ENCODE measurements at places on chromosomes 1 and 21. TPM values are rescaled to one million over a fixed set of nuclear protein-coding genes. Genes with fewer than 3 reads are reported as not detected.
A peak's percentile ranks its signal among the peaks of the same experiment; 100 is the strongest.

DNA sequence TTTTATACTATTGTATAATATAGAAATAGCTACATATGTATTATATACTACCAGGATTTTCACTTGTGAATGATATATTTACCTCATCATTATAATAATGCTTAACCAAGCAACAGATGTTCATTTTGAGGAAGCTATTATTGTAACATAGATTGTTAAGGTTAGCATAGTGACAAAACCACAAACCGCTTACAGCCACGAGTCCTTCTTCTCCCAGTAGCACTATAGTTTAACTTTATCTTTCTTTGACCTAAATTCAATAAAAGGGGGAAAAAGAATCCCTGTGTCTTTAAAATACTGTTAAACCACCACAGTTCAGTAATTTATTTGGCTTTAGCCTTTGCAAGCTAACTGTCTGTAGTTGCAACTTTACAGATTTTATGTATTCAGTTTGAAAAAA is 1039.4 kb upstream of the B3GALT2 start:
- no peak overlapping the region for H3K27ac ChIP-seq
- no peaks in the 10 kb centered on the region for H3K27me3 ChIP-seq
- H3K4me1 ChIP-seq: peaks cover 14% of the 10 kb centered on the region
- no peaks in the 10 kb centered on the region for H3K36me3 ChIP-seq

GRCh38 chr1:9349331-9349851 is 56.7 kb downstream of the SPSB1 start:
- peaks cover 6% of the 10 kb centered on the region for H3K4me1 ChIP-seq
- H3K4me3 ChIP-seq: no peak overlapping the region
- DNase-seq: no peak
- no peak overlapping the region for H3K27ac ChIP-seq
- H3K27me3 ChIP-seq: no peaks in the 10 kb centered on the region

GRCh38 chr1:231058416-231059109 is 18.5 kb upstream of the FAM89A start:
- H3K4me3 ChIP-seq: no peak overlapping the region
- peak; percentile 59 for DNase-seq

GRCh38 chr1:202631076-202631923 is 79.0 kb downstream of the SYT2 start:
- no peak overlapping the region for H3K27ac ChIP-seq
- H3K27me3 ChIP-seq: no peaks in the 10 kb centered on the region
- no peaks in the 10 kb centered on the region for H3K4me1 ChIP-seq
- DNase-seq: peak; percentile 27
- H3K4me3 ChIP-seq: no peak overlapping the region
- no peaks in the 10 kb centered on the region for H3K36me3 ChIP-seq

DNA sequence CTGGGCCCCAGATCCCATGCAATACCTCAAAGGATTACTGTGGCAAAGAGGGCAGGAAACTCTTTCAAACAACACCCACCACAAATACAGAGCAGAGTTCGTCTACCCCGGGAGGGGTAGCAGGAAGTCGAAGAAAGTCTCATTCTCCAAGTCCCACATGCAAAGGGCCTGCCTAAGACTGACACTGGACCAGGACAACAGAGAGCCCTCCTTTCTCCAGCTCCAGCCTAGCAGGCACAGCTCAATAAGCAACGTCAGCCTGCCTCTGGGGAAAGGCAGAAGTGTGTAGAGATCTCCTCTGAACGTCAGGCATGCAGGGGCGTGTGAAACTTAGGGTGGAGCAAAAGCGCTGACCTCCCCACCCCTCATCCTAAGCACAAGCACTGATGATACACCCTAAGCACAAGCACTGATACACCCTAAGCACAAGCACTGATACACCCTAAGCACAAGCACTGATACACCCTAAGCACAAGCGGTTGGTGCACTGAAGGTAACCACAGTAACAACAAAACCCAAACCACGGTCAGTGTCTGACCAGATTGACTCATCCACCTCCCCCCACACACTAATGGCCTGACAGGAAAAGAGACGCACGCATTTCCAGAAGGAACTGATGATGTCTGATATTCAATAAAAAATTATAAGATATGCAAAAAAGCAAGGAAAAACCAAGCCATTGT is 1.3 kb downstream of the KRTAP12-3 start:
- H3K27me3 ChIP-seq: no peaks in the 10 kb centered on the region
- H3K36me3 ChIP-seq: no peaks in the 10 kb centered on the region
- no peak overlapping the region for H3K4me3 ChIP-seq
- no peak overlapping the region for H3K27ac ChIP-seq
- DNase-seq: no peak

DNA sequence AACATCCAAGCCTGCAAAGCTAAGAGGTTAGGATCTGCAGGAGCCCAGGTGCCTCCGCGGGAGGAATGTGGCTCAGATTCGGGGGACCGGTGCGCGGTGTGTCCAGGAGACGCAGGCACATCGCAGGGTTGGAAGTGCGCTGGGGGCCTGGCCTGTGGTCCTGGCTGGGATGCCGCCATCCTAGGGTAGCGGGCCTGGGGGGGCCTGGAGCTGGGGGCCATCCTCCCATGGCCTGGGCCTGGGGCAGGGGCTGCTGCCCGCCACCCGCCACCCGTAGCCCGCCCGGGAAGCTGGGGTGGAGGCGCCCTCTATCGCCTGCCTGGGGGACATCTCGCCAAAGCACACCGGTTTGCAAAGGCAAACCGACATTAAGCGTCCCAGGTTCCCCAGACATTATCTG is 170.6 kb upstream of the ARHGEF16 start:
- H3K4me3 ChIP-seq: no peak overlapping the region
- no peak overlapping the region for H3K27ac ChIP-seq
- DNase-seq: peak; percentile 20

DNA sequence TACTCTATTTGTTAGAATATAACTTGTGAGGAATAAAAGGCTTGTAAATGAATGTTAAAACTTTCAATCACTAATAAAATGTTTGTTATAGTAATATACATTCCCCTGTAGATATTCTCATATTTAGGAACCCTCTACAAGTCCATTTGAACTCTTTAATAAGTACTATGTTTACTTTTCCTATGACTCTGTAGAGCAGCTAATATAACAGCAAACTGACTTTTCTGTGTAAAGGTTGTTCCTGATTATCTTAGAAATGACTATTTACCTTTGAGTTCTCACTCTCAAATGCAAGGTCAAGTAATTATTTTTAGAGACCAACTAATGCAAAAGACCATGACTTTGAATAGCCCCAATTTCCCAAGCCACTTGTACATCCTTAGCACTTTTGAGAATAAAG is 130.3 kb downstream of the C1orf21 start:
- DNase-seq: no peak
- H3K4me1 ChIP-seq: no peaks in the 10 kb centered on the region
- H3K4me3 ChIP-seq: no peak overlapping the region
- no peak overlapping the region for H3K27ac ChIP-seq

- H3K4me1 ChIP-seq: no peaks in the 10 kb centered on the region
- DNase-seq: no peak
- no peaks in the 10 kb centered on the region for H3K27me3 ChIP-seq
- H3K4me3 ChIP-seq: no peak overlapping the region
- no peaks in the 10 kb centered on the region for H3K36me3 ChIP-seq
- no peak overlapping the region for H3K27ac ChIP-seq
Measured at GRCh38 chr1:242690849-242691609, 166.5 kb upstream of the PLD5 start.

- H3K4me1 ChIP-seq: peaks cover 11% of the 10 kb centered on the region
- H3K27ac ChIP-seq: no peak overlapping the region
- H3K36me3 ChIP-seq: no peaks in the 10 kb centered on the region
- DNase-seq: peak; percentile 91
Measured at GRCh38 chr1:204130981-204131892, 20.6 kb downstream of the ETNK2 start.

GRCh38 chr1:229949500-229949899 is 117.5 kb upstream of the GALNT2 start:
- no peak overlapping the region for H3K4me3 ChIP-seq
- H3K36me3 ChIP-seq: no peaks in the 10 kb centered on the region
- no peaks in the 10 kb centered on the region for H3K4me1 ChIP-seq
- H3K27me3 ChIP-seq: peaks cover 6% of the 10 kb centered on the region
- H3K27ac ChIP-seq: no peak overlapping the region

GRCh38 chr1:9161963-9162362 is 33.1 kb upstream of the GPR157 start:
- H3K27me3 ChIP-seq: no peaks in the 10 kb centered on the region
- H3K4me1 ChIP-seq: peaks cover 30% of the 10 kb centered on the region
- H3K27ac ChIP-seq: peak overlapping the region; percentile 90
- H3K36me3 ChIP-seq: no peaks in the 10 kb centered on the region
- no peak for DNase-seq

GRCh38 chr1:165395478-165395877 is 39.0 kb upstream of the LMX1A start:
- DNase-seq: no peak
- H3K4me3 ChIP-seq: no peak overlapping the region
- H3K27me3 ChIP-seq: peaks cover 20% of the 10 kb centered on the region
- H3K4me1 ChIP-seq: peaks cover 7% of the 10 kb centered on the region
- no peak overlapping the region for H3K27ac ChIP-seq
- H3K36me3 ChIP-seq: no peaks in the 10 kb centered on the region

GRCh38 chr1:54408147-54409066 is 2.2 kb upstream of the SSBP3 start:
- DNase-seq: no peak
- H3K36me3 ChIP-seq: no peaks in the 10 kb centered on the region
- H3K27me3 ChIP-seq: no peaks in the 10 kb centered on the region
- H3K4me3 ChIP-seq: no peak overlapping the region

GRCh38 chr1:245717611-245718010 is 562.8 kb downstream of the KIF26B start:
- no peak overlapping the region for H3K4me3 ChIP-seq
- no peaks in the 10 kb centered on the region for H3K4me1 ChIP-seq
- DNase-seq: no peak
- no peaks in the 10 kb centered on the region for H3K27me3 ChIP-seq
- no peak overlapping the region for H3K27ac ChIP-seq

- H3K27me3 ChIP-seq: no peaks in the 10 kb centered on the region
- H3K36me3 ChIP-seq: no peaks in the 10 kb centered on the region
- H3K4me3 ChIP-seq: no peak overlapping the region
- DNase-seq: no peak
Measured at GRCh38 chr1:193606035-193606434, 419.6 kb upstream of the B3GALT2 start.

GRCh38 chr1:193183019-193183627 is 3.3 kb downstream of the B3GALT2 start:
- peaks cover 37% of the 10 kb centered on the region for H3K4me1 ChIP-seq
- H3K4me3 ChIP-seq: peak overlapping the region; percentile 12
- peak overlapping the region; percentile 2 for H3K27ac ChIP-seq
- peak; percentile 69 for DNase-seq
- no peaks in the 10 kb centered on the region for H3K27me3 ChIP-seq
- H3K36me3 ChIP-seq: no peaks in the 10 kb centered on the region

DNA sequence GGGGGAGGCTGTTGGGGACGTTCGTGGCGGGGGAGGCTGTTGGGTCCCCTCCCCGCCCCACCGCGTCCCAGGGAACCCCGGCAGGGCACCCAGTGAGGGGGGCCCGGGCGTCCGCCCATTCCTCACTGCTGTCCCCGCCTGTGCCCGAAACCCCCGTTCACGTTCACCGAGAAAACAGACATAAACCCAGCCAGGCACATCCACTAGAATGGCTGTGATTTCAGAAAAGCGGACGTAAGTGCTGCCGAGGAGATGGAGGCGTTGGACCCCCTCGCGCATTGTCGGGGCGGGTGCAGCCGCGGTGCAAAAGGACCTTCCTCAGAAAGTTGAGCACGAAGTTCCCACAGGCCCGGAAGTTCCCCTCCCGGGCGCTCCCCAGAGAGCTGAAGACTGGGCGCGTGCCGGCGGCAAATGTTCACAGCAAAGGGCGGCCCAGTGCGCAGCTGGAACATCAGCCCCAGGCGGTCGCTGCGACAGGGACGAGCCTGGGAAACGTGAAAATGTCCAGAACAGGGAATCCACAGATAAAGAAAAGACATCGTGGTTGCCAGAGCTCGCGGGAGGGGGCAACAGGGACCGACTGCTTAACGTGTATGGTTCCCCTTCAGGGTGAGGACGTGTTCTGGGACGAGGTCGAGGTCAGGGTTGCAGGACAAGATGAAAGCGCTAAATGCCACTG is 18.5 kb upstream of the SAMD11 start:
- H3K36me3 ChIP-seq: no peaks in the 10 kb centered on the region
- peaks cover 8% of the 10 kb centered on the region for H3K27me3 ChIP-seq

GRCh38 chr1:39177706-39178105 is 26.8 kb upstream of the MACF1 start:
- peak overlapping the region; percentile 93 for H3K27ac ChIP-seq
- DNase-seq: no peak
- H3K27me3 ChIP-seq: no peaks in the 10 kb centered on the region

DNA sequence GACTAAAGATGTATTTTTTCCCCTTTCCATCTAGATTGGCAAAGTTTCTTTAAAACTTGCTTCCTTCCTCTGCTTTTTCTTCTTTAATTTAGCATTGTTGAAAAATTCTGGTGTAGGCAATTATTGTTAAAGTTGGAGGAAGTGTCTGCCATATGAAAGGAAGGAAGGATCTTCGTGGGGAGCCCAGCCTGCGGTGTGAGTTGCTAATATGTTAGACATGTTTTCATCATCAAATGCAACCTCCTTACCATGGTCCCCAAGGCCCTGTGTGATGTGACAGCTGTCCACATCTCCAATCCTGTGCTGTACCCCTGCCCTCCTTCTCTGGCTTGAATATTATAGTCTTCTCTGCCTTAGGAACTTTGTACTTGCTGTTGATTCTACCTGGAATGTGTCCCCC is 81.0 kb upstream of the ZBTB18 start:
- H3K36me3 ChIP-seq: no peaks in the 10 kb centered on the region
- DNase-seq: no peak
- H3K4me3 ChIP-seq: no peak overlapping the region
- no peaks in the 10 kb centered on the region for H3K27me3 ChIP-seq
- H3K27ac ChIP-seq: no peak overlapping the region
- H3K4me1 ChIP-seq: peaks cover 10% of the 10 kb centered on the region

Gene PLD5
- total RNA-seq: 0.03 TPM

Gene MSH4
- total RNA-seq: 0.11 TPM

Gene CFAP45
- total RNA-seq: 0.14 TPM

Gene TINAGL1
- 10.3 TPM for total RNA-seq

Gene IL19
- total RNA-seq: not detected

Gene NID1
- total RNA-seq: 30.5 TPM

Gene MLLT11
- 15.1 TPM for total RNA-seq

Gene C1orf141
- not detected for total RNA-seq

Gene FLVCR1
- 9.8 TPM for total RNA-seq

Gene LDLRAD1
- total RNA-seq: not detected

Gene OR2L13
- total RNA-seq: not detected

Gene DSCAM
- 0.42 TPM for total RNA-seq
